ENCODE measurements at places on chromosomes 13 and 19.

- DNase-seq, result no peak
Measured at GRCh38 chr19:18726846-18727245, 43.4 kb downstream of the CRTC1 start.

DNA sequence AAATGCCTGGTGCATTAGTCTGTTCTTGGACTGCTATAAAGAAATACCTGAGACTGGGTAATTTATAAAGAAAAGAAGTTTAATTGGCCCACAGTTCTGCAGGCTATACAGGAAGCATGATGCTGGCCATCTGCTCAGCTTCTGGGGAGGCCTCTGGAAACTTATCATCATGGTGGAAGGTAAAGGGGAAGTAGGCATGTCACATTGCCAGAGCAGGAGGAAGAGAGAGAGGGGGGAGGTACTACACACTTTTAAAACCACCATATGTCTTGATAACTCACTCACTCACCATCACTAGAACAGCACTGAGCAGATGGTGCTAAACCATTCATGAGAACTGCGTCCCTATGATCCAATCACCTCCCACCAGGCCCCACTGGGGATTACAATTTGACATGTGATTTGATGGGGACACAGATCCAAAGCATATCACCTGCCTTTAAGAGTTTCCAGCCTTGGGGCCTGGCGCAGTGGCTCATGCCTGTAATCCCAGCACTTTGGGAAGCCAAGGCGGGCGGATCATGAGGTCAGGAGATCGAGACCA is 219.0 kb downstream of the KATNAL1 start:
- DNase-seq, result no peak

DNA sequence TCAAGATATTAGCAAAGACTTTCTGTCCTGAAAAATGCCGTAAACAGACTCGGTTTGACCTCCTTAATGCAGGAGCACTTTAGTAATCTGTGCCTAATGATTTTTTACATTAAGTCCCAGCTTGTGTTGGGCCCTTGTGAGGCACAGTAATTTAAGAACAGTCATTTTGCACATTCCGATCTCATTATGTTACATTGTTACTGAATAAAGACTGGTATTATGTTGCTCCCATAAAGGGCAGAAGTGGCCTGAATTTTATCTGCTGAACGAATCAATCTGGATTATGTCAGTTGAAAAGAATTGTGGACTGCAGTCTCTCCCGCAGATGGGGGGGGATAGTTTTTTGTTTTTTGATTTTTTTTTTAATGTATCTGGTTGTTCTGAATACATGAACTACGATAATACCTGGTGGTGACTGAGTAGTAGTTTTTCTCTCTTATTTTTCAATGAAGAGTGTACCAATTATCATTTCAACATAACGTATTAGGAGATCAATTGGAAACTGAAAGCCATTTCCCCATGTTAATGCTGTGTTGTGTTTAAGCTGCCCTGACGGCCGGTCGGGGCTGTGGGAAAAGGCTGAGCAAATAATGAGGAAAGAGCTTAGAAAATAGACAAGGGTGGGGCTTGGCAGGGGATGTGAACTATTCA is 290.2 kb downstream of the ZNF536 start:
- DNase-seq, result no peak

- DNase-seq, result no peak
Measured at GRCh38 chr13:35699825-35700510, 223.5 kb upstream of the MAB21L1 start.

DNA sequence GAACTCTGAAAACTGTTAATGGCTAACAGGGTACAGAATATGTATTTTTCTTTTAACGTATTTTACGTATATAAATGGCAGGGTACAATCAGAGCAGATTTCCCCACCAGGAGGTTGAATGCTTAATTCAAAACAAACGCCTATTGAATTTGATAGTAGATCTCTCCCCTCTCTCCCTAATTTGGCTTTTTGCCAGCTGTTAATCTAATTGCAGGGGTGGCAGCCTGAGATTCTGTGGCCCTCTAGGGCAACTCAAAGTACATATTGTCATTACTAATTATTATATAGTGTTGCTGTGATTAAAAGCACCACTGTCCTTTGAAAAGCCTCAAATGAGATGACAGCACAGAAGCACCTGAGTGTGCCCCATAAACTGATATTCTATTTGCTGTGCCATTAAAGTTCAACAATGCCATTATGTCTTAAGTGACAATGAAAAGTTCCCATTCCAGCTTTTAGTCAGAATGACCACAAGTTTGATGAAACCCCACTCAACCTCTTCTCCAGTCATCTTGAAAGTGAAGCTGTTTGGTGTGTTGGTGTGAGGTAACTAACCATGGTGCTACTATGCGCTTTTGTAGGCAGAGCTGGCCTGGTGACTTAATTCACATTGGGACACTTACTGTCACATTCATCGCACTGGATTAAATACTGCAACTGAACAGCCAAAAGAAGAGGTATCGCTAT is 351.4 kb downstream of the KCNRG start:
- DNase-seq, result no peak

DNA sequence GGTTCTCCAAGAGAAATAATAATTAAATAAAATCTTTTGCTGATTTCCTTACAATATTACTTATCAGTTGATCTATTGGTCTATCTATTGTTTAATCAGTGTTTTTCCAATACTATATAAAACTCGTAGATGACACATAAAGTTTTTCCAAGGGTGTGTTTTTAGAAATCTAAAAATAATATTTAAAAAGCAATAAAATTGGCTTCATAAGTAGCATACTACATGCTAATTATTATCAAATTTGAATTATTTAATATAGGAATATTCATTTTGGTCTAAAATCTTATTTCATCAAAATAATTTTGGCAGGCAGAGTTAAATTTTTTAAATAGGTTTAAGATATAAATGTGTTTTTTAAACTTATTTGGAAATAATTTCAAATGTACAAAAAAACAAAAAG is 49.4 kb upstream of the MIR17HG start:
- DNase-seq, result no peak

DNA sequence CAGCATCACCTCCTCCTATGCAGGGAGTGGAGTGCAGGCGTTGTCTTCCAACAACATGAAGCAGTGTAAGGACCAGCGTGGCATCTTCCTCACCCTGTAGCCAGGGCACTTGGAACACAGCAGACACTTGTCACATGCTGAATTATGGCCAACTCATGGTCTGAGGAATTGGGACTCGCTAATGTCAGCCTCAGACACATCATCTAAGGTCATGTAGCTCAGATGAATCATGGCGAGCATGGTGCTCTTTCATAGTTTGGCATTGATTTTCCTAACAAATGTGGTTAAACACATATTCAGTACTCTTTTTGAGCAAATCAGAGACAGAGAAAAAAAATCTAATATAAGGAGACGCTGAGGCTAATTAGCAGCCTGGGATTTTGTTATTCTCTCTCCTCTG is 99.6 kb upstream of the SGCG start:
- no peak for DNase-seq

DNA sequence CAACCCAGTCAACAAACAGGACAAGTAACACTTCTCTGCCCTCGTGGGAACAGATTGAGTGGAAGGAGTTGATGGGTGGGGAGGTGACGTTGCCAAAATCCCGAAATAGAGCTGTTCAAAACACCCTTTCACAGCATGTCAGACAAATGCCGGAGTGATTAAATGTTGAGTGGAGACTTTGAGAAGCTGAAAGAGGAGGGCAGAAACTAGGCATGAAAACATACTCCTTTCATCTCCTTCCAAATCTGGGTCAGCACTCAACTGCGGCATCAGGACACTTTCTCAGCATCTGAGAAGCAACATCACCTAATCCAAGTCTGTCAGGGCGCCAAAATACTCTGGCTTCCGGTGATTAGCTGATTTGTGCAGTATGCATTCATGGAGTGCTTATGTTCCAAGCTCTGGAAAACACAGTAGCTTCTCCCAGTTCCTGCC is 51.5 kb upstream of the MRI1 start:
- no peak for DNase-seq

- no peak for DNase-seq
Measured at GRCh38 chr19:42261763-42262162, 6.8 kb upstream of the ERF start.

DNA sequence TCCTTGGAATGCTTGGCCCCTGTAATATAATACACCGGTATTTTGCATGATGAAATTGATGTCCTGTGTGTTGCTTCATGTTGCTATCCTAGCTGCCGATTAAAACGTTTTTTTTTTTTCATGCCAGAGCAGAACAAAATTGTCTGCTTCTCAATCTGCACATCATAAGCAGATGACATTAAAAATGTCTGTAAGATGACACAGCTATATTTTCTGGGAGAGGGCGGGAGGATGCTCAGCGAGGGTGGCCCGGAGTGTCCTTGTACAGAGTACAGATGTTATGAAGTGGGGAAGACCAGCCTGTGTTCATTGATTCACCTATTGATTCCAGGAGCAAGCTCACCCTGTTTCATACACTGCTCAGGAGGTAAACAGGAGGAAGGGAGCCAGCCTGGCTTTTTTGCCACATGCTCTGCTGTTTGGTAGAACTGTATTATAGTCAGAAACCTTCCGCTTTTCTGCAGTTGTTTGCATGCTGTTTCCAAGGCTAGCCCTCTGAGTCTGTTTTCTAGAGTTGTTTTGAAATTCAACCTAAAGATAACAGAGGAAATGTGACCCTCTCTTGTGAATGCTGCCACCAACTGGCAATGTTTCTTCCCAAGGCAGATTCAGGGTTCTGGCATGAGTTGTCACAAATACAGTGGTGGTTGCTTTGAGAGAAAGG is 4.7 kb upstream of the IRS2 start:
- no peak for DNase-seq

DNA sequence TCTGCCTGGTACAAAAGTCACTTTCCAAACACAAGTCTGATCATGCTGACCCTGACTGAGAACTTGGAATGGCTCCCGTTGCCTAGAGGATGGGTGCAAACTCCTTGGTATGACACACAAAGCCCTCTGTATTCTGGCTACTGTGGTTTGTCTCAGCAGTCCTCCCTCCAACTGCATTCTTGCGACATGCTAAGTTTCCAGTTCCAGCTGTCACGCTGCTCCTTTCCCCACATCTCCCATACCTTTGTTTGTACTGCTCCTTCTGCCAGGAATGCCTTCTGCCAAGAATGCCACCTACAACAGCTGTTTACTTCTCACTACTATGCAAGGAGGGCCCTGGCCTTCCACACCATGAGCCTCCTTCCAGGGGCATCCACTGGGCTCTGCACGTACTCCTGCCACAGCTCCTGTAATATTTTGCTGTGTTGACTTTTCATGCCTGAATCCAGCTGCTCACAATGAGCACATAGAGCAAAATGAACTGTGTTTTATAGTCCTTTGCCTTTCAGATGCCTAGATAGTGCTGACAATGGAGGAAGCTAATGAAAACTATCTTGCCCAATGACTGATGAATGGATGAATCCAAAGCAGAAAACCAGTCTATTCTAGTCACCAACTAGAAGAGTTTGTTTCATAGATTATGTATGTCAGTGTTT is 543.7 kb downstream of the EFNB2 start:
- no peak for DNase-seq

DNA sequence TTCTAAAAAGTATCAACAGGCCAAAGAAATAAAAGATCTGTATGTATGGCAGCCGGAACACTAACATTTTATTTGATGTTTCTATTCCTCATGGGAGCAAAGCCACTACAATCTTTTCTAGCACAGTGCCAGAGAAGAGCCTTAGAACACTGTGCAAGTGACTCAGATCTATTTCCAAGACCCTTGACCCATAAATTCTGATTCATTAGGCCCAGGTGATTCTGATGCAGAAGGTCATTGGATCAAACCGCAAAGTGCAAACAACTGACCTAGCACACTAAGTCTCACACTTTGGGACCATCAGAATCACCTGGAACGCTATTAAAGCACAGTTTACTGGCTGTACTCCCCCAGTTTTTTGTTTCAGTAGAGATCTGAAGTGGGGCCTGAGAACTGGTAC is 87.6 kb downstream of the MYCBP2 start:
- no peak for DNase-seq

DNA sequence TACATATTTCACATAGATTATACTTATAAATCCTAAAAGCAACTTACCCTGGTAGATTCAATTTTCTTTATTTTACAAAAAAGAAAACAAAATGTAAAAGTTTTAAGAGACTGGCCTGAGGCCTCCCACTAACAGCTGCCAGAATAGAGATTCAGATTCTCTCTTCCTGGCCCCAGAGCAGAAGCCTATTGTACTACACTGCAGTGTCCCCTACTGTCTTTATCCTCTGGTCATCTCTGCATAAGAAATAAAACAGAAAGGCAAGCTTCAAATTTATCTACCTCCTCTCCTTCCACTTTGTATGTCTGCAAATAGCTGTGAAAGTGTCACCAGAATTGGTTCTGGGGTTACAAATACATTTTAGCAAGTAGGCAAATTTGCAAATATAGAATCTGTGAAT is 1004.1 kb upstream of the PCDH9 start:
- no peak for DNase-seq

- no peak for DNase-seq
Measured at GRCh38 chr19:30621326-30621920, 249.2 kb downstream of the ZNF536 start.

DNA sequence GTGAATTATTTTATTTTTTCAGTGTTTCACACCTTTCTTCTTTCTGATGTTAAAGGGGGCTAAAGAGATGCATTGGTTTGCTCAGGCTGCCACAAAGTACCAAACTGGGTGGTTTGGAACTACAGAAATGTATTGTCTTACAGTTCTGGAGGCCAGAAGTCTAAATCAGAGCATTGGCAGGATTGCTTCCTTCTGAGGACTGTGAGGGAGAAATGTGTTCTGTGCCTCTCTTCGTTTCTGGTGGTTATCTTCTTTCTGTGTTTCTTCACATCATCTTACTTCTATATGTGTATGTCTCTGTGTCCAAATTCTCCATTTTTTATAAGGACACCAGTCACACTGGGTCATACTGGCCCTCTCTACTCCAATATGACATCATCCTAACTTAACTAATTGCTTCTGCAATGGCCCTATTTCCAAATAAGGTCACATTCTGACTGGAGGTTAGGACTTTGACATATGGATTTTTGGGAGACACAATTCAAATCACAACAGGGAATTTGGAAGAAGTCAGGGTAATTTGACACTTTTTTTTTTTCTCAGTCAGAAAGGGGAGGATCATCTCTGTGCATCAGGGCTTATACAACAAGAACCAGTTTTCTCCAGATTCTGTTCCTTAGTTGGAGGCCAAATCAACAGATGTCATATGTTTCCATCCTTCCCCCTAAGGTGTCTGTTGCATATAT is 188.2 kb downstream of the KCNRG start:
- DNase-seq, result no peak

DNA sequence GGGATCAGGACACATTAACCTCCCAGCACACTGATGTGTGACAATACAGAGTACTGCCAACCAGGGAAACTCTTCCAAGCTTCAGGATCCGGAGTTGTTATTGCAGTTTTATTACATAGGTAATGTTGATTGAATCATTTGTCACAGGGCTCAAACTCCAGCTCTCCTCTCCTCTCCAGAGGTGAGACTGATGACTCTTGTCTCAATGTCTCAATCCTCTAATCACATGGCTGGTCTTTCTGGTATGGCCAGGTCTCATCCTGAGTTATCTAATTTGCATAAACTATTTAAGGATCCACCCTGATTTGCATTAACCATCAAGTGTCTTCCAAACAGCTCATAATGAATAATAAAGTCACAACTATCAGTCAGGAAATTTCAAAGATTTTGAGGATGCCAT is 522.6 kb upstream of the PCDH9 start:
- no peak for DNase-seq

Data from T-helper 9 cell (primary cell).